ENCODE measurements at places on chromosomes 2 and 18. TPM values are rescaled to one million over a fixed set of nuclear protein-coding genes. Genes with fewer than 3 reads are reported as not detected.

YPEL5 gene
- total RNA-seq: 87.3 TPM

G6PC2 gene
- not detected for total RNA-seq

GPC1 gene
- total RNA-seq: 371 TPM

SLC40A1 gene
- 73.1 TPM for total RNA-seq

ABCB11 gene
- under 0.01 TPM for total RNA-seq

TRPM8 gene
- total RNA-seq: 0.29 TPM

MTCL1 gene
- total RNA-seq: 80.1 TPM

FBXO15 gene
- total RNA-seq: 1.2 TPM
